ENCODE measurements at places on chromosomes 16 and 17.
A peak's percentile ranks its signal among the peaks of the same experiment; 100 is the strongest.

DNA sequence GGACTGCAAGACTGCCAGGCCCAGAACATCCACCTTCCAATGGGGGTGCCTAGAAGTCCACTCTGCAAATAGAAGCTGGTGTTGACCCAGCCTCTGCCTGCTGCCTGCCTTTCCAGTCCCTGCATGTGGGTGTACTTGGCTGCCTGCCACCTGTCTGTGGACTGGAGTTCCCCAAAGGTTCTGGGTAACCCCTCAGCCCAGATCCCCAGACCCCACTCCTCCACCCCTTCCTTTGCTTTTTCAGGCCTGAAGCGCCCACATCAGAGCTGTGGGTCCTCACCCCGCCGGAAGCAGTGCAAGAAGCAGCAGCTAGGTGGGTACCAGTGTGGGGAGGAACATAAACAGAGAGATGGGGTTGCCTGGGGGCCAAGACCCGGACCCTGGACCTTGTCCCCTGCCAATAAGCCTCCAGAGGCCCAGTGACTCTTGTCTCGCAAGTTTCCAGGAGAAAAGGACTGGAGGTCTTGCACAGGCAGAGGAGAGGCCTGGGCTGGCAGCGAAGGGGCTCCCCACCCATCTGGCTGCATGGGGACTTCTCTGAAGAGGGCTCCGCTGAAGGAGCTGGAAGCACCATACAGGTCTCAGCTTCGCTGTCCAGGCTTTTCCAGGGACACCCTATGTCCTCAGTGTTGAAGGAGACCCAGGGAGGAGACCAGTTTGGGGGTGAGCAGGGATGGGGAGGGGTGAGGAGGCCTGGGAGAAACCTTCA lies 34.3 kb downstream of the NLRC5 start:
- no peak for DNase-seq

DNA sequence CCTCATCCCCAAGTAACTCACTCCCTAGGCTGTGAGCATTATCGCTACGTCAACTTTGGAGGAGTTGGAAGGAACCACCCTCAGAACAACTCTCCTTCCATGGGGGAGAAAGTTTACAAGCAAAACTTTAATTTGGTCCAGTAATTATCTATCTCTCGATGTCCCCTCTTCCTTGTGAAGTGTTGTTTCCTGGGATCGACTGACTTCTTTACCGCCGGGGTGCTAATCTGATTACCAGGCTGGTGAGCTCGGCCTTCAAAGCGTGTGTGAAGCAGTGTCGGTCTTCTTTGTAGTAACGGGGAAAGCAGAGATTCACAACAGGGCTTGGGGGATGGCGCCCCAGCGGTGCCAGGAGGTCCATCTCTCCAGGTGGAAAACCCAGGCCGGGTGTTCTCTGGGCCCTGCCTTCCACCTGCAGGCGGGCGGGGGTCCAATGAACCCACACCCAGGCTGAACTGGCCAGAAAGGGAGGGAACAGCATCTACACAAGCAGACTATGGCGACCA lies 14.5 kb upstream of the FOXF1 start:
- no peak for DNase-seq

DNA sequence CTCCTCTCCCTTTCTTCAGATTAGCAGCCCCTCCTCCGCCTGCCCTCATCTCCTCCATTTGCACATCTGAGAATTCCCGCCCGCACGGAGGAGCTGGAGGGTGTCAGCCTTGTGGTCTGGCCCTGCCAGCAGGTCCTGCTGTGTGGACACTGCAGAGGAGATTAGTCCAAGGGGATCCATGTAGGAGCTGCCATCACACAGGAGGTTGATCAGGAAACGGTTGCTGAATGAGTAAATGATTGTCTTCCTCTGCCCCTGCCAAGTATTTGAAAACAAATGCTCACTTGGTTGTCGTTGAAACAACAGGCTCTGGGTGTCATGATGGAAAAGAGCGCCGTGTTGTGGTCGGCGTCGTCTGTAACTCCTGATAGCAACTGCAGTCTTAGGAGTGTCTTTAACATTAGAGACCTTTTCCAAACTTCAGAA lies 63.8 kb upstream of the CHMP6 start:
- DNase-seq: no peak

GRCh38 chr17:68320311-68320865 lies 29.1 kb downstream of the ARSG start:
- no peak for DNase-seq

DNA sequence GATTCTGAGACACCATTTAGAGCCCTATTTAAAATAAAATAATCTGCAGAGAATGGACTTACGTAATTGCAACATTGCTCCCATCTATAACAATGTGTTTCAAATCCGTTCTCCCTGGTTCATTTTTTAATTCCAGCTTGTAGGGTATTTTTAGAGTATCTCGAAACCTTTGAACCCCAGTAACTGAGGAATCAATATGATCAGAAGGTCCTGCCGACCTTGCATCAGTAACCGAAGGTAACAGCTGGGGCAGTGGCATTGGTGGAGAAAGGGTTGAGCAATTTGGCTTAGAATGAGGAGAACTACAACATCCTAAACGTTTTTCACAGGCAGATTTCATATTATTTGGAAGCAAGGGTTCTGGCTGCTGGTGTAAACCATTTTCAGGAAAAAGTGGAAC lies 49.3 kb downstream of the N4BP1 start:
- no peak for DNase-seq

DNA sequence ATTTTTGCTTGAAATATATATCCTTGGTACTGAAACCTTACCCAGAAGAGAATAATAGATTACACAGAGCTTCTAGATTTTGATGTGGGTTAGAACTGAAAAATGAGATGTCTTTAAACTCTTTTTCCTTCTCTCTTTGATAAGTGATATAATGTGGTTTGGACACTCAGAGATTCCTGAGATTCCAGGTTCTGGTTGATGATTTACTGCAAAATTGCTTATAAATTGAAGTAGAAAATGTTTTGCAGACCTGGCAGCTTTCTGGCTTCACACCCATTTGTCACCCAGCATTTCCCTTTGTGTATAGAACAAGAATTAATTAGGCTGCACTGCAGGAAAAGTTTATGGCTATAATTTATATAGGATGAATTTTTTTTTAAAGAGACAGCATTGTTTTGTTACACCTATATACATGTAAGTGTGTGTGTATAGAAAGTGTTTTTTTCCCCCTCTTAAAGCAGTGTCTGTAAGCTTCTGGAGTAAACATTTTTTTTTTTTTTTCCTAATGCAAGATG lies 23.5 kb downstream of the AATF start:
- no peak for DNase-seq

DNA sequence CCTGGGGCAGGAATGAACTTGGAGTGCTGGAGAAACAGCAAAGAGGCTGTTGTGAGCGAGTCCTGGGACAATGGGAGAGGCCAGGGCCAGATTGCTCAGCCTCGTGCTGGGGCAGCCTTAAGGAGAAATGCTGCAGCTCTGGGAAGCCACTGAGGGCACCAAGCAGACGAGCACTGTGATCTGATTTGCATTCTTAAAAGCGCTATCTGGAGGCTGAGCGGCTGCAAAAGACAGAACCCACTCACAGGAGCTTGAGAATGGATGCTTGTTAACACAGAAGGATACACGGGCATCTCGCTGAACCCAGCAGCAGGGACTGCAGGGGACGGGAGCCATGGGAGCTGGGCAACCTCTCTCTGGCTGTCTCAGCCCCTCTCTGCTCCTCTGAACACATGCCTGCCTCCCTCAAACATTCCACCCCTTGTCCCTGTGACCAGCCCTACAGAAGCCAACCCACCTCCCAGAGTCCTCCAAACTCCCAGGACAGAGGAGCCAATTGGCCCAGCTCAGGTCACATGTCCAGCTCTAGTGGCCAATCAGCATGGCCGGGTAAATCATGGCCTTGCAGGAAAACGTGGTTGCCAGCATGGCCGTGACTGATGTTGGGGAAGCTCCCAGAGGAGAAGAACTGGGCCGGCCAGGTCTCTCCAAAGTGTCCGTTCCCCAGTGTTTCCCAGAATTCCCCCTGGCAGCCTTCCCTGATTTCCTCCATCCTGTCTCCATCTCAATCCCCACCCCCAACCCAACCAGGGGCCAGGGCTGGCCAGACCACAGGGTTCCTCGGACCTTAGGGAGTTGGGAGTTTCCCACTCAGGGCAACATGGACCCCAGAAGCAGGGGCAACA lies 60.3 kb downstream of the GSG1L start:
- no peak for DNase-seq

GRCh38 chr16:49365711-49366509 lies 7.7 kb upstream of the C16orf78 start:
- no peak for DNase-seq

DNA sequence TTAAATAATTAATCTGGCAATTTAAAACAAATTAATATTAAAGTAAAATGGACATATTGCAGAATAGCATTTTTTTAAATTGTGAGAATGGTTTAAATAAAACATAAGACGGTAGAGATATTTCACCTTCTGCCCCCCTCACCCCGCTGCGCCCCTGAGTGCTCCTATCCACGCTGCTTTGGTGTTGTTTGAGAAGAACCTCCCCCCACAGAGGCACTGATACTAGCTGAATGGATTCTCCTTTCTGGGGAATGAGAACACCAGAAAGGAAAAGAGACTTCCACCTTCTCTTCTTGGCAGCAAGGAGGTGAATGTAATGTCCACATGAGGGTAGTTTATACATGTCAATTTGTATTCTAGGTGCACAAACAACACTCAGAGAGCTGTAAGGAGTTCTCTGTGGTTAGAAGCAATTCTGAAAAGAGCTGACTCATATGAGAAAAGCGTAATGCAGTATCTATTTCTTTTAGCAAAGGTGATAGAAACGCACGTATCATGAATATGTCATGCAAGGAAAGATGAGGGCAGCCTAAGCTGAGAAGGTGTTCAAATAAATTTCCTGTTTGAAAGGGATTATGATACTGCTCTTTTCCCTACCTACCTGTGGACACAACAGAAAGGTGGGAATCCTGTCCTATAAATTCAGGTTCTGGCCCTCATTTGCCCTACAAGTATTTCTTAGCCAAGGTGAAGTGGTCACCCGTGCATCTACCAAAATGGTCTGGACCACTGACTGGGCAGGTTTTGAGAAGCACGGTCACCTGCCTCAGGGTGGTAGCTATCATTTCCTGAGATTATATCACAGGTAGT lies 126.9 kb downstream of the PARN start:
- no peak for DNase-seq

DNA sequence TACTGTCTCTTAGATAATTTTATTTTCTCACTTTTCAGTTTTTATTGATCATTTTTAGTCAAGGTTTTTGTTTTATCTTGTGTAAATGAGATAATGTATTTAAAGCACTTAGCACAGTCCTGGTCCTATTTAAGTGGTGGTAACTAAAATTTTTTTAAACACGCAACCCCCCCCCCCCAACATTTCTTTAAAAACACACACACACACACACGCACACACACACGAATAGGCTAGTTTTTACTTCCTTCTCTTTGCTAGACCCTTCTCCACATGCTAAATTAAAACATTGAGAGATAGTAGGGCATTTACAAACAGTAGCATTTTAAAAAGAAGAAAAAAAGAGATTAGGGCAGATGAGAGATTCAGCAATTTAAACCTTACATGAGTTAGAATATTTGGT lies 5.0 kb downstream of the NFATC3 start:
- no peak for DNase-seq

DNA sequence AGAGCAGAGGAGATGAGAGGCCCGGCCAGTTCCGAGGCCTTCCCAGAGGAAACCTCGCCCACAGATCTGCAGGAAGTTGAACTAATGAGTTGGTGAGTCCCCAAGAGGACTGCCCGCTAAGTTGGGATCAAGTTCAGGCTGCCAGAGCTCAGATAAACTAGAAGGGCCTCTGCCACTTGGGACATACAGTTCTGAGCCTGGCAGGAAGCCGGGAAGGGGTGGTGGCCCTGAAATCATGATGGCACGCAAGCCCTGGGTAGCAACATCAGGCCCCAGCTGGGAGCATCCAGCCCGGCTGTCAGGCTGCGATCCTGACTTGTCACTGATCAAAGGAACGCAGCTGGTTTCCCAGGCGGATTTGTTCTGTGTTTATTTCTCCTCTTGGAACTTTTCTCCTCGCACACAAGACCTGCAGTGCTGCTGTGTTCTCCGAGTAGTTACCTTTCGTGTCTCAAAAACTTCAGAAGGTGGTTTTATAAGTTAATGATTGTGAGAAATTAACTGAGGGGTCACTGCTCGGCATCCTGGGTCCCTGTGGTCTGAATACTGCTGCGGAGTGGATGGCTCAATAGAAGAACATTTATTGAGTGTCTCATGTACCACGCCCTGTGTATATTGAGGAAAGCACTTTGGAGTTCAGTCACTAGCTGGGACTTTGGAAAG lies 8.0 kb upstream of the WFDC1 start:
- DNase-seq: no peak

DNA sequence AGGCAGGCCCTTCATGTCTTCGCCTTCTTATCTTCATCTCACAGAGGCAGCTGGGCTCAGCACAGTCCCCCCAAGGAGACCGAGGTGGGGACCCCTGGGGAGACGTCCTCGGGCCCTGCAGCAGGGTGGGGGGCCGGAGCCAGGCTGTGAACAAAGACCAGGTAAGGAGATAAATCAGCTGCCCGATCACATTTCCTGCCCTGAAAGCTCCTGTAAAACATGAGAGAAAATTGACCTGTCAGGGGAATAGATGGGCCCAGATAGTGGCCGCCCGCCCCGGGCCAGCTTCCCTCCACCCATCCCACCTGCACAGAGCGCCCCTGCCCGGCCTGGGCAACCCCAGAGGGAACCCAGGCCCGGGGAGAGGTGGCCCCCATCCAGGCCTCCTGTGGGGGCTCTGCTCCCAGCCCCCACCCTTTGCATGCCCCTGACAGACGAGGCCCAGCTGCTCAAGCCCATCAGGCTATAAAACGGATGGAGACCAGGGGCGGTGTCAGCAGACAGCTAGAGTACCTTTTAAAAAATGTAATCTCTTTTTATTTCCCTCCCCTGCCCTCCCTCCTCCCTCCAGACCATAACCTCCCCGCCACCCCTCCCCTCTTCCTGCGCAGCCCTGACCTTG lies 18.8 kb upstream of the SLC38A10 start:
- DNase-seq: no peak

- DNase-seq: peak; percentile 44
Measured at GRCh38 chr16:88650749-88651275, at the start of gene CYBA. CYBA (minus strand) TSS chr16:88651053; CDS start chr16:88651013, 40 bp downstream.

DNA sequence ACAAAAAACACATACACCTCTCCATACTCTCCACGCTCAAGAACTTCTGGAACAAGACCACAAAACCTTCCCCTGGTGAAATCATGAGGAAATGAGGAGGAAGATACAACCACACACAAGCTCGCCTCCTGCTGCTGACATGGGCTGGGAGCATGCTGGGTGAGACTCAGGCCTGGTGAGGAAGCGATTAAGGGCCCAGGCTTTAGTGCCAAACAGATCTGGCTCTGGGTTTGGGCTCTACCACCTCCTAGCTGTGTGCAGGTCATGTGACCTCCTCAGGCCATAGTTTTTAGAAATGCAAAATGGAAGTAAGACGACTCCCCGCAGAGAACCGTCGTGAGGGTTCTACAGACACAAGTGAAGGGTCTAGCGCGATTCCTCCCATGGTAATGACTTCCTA lies 41.3 kb downstream of the VAC14 start:
- DNase-seq: no peak

GRCh38 chr17:77640252-77640651 lies 318.3 kb upstream of the TNRC6C start:
- no peak for DNase-seq
